Foreskin keratinocyte (primary cell): ENCODE measurements at places on chromosomes 12 and 14. TPM values are rescaled to one million over a fixed set of nuclear protein-coding genes. Genes with fewer than 3 reads are reported as not detected.

The POTEM gene
- not detected in 2 replicates for polyA plus RNA-seq

The NTN4 gene
- 3.7 and 4.0 TPM in 2 replicates for polyA plus RNA-seq

DNA sequence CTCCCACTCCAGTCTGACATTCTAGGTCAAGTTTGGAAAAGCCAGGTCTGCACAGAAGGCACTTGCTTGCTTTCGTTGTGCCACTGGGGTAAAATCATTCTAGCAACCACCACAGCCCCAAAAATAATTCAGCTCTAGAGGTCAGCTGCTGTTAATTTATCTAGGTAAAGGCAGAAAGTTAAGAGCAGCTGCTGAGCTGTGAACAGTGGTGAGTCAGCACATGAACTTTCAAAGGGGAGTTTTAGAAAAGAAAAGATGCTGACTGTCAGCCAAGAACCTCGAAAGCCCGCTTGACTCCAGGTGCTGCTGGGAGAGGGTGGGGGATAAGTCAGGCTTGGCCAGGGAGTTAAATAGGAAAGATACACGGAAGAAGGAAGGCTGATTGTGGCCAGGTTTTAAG, 12.7 kb downstream of the CCDC197 start:
- peak; percentile 76 for DNase-seq

GRCh38 chr12:104751120-104751519, 207.0 kb downstream of the SLC41A2 start:
- DNase-seq, result no peak

DNA sequence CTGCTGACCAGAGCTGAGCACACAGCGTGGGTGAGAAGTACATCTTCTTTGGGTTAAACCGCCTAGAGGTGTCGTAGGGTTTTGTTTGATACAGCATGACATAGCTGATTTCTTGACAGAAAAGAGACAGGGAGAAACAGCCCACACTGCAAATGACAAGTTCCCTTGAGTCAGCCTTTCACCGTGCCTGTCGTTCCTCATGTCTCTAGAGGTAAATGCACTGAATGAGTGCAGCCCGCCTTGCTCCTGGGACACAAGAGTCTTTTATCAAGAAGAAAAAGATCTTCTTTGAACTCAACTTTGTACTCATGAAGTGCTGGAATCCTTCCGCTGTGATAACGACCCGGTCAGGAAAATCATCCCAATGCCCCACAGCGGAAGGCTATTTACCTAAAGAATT, 77.6 kb downstream of the TMEM132D start:
- no peak for DNase-seq

GRCh38 chr12:12209043-12209442, 57.8 kb downstream of the LRP6 start:
- DNase-seq, result no peak
